ENCODE measurements at places on chromosomes 6 and 20.
A peak's percentile ranks its signal among the peaks of the same experiment; 100 is the strongest.

GRCh38 chr20:15563836-15564235 lies 1009.4 kb downstream of the KIF16B start:
- DNase-seq = no peak

DNA sequence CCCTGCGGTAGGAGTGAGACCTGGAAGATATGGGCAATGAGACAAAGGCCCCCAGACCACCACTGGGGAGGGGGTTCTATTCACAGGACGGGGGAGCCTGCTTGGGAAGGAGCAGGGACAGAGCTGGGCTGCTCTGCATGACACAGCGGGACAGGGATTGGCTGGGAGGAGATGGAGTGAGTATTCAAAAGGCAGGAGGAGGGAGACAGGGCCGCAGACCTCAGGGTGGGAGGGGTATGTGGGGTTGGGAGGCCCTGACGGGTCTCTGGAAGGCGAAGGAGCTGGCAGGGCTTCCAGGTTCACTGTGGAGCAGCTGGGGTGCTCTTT lies 60.8 kb upstream of the RPS6KA2 start:
- DNase-seq = no peak

GRCh38 chr6:168293636-168294530 lies 25.7 kb downstream of the DACT2 start:
- DNase-seq = no peak

DNA sequence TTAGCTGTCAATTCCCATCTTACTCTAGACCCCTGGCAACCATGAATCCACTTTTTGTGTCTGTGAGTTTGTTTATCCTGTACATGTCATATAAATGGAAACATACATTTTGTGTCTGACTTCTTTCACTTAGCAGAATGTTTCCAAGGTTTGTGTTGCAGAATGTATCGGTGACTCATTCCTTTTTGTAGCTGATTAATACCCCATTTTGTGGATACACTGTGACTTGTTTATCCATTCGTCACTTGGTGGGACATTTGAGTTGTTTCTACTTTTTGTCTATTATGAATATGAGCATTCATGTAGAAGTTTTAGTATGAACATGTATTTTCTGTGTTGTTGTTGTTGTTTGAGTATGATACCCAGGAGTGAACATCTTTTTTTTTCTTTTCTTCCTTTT lies 21.4 kb downstream of the CDYL start:
- DNase-seq = no peak

GRCh38 chr6:47303342-47303741 lies 6.4 kb downstream of the TNFRSF21 start:
- no peak for DNase-seq

- no peak for DNase-seq
Observed at GRCh38 chr6:47027315-47027714, 14.8 kb downstream of the ADGRF1 start.

- no peak for DNase-seq
Observed at GRCh38 chr6:157172830-157173536, 150.3 kb downstream of the TMEM242 start.

GRCh38 chr6:138970159-138970558 lies 17.9 kb downstream of the REPS1 start:
- no peak for DNase-seq

- DNase-seq = no peak
Observed at GRCh38 chr6:111499269-111499793, 16.3 kb upstream of the REV3L start.

- DNase-seq = no peak
Observed at GRCh38 chr20:8524101-8525016, 392.3 kb downstream of the PLCB1 start.

- no peak for DNase-seq
Observed at GRCh38 chr6:111740506-111740905, 132.7 kb downstream of the FYN start.

- no peak for DNase-seq
Observed at GRCh38 chr6:34343806-34344205, 48.7 kb downstream of the NUDT3 start.

DNA sequence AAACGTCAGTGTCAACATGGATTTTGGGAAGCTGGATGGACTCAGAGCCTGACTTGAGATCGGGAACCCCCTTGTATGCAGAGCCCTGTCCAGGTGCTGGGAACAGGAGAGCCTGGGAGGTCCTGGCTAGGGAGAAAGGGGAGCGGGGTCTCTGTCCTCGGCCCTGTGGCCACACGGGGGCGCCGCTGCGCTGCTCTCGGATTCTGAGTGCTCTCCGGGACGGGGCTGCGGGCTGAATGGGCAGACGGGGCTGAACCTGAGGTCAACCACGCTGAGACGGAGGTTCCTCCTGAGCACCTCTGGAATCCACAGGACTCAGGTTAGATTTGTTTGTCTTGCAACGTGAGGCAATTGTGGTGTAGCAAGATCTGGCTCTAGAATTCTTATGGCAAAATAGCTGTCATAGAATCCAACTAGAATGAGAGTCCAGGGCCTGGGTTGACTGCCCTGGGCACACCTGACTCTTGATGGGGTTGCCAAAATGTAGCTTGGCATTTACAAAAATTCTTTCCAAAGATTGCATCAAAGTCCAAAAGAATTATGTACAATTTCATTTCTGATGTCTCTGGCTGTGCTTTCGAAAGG lies 20.6 kb upstream of the HLA-F start:
- DNase-seq = peak; percentile 87

GRCh38 chr6:51283723-51284355 lies 465.2 kb downstream of the TFAP2B start:
- no peak for DNase-seq

DNA sequence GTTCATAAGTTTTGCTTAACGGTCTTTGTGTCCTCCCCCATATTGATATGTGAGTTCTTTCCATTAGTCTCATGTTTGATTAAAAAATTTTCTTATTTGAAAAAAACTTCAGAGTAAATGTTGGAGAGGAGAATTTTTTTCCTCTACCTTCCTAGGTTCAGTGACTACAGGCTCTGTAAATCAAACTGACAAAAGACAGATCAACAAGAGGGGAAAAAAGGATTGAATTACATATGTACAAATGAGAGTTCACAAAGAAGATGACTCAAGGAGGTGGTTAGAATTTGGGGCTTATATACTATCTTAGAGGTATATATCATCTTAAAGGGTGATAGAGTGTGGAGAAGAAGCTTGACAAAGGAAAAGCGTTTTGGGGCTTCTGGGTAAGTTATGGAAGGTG lies 5.6 kb downstream of the TMC2 start:
- no peak for DNase-seq

- DNase-seq = peak; percentile 39
Observed at GRCh38 chr6:33206027-33206863, 1.8 kb downstream of the HSD17B8 start.

GRCh38 chr6:169406804-169407203 lies 153.2 kb upstream of the THBS2 start:
- DNase-seq = no peak

DNA sequence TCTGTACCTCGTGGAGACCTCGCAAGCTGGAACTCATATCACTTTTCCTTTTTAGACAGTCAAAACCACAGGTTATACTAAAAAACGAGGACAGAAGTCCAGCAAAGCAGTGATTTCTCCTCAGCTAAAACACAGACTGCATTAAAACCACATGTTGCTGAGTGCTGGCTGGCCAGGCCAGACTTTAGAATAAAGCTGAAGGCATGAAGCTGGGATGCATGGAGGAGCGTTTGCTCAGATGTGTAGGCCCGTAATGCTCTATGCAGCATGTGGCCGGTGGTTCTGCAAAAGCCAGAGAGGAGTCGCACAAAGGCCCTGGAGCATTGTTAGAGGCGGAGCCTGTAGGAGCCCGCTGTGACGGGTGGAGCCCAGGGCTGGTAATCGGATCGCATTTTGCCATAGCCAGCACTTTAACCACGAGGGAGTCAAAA lies 83.6 kb downstream of the SMOC2 start:
- no peak for DNase-seq

GRCh38 chr6:150767161-150767560 lies 98.3 kb upstream of the MTHFD1L start:
- no peak for DNase-seq

DNA sequence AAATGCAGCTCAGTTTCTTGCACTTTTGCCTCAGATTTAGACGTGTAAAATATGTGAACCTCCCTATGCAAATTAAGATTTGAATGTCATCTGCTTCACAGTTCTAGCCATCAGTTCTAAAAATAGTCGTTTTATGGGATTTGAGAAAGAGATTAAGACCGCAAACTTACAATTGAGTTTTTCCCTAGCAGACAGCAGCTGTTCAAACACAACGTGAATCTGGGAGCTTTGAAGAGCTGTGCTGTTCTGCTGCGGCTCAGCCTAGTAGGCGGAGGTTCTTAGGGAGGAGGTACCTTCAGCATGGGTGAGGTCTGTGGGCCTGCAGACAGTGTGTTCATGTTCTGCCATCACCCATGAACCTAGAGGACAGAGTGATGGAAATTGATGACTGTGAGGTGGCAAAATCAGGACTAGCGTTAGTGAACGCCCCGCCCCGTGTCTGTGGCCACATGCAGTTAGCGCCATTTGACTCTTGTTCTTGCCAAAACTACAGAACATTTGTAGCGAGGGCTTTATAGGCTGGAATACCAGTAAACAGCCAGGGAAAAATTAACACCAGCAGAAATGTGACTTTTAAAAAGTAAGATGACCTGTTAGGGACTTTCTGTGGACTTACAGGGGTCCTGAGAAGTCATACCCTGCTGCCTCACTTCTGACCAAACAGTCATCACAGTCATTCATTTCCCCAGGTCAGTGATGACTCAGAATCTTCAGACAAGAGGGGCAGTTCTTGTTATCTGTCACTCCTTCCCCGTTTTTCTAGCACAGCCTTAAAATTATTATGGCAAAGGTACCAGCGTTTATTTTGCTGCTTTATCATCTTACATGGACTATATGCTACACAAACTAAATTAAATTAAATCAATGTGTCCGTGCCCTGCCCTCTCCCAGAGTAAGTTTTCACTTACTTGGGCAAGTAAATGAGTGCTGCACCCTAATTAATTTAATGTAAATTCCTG lies 84.3 kb upstream of the TMEM181 start:
- DNase-seq = no peak

GRCh38 chr20:3171391-3172125 lies 1.8 kb downstream of the LZTS3 start:
- no peak for DNase-seq

DNA sequence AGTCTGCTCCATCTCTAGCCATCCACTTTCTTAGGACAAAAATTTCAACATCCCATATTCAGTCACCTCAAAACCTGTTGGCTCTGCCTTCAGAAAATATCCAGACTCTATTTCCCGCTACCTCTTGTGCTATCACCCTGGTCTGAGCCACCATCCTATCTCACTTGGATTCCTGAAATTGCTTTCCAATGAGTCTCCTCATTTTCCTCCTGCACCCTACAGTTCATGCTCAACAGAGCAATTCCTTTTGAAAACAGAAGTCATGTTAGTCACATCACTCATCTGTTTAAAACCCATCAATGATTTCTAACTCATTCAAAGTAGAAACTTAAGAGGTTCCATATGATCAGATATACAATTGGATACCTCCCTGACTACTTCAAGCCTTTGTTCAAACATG lies 229.9 kb downstream of the ADGRG6 start:
- DNase-seq = no peak

GRCh38 chr6:31680226-31681134 lies at the start of gene LY6G5C:
Gene LY6G5C (minus strand): TSS chr6:31681067. CDS start chr6:31680373, 694 bp downstream.
- peak; percentile 80 for DNase-seq

- no peak for DNase-seq
Observed at GRCh38 chr6:154267508-154268106, 89.0 kb downstream of the IPCEF1 start.

DNA sequence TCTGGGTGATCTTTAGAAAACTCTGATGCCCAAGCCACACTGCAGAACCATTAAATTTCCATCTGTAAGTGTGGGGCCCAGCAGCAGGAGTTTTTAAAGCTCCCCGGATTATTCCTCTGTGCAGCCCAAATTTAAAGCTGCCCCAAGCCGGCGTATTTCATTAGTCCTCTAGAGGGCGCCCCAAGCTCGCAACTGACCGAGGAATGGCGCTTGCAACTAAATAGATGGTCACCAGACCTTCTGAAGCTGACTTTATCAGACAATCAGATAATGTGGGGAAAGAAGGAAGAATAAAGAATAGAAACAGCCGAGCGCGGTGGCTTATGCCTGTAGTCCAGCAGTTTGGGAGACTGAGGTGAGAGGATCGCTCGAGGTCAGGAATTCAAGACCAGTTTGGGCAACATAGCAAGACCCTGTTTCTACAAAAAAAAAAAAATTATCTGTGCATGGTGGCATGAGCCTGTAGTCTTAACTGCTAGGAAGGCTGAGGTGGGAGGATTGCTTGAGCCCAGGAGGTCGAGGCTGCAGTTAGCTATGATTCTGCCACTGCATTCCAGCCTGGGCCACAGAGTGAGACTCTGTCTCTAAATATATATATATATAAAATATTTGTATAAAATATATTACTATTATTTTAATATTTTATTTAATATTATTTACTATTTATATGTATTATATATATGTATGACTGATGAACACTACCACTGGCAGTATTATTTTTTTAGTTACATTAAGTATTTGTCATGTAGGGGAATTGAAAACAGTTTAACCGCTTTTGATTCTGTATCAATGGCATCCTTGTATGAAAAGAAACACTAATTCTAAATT lies 56.0 kb downstream of the OTOR start:
- peak; percentile 57 for DNase-seq

DNA sequence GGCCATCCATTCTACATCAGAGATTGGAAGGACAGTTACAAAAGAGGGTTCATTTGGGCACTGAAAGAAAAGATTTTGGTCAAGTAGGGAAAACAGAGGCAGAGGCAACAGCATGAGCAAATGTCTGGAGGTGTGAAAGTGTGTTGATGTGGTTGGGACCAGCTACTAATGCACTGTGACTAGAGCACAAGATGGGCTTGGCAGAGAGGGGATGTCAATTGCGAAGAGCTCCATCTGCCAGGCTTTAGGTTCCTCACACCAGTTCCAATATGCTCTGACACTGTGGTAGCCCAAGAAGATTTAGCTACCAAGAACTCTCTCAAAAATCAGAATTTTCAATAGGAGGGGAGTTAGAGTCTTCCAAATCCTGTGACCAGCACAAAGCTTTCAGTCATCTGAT lies 42.1 kb downstream of the TRAF3IP2 start:
- no peak for DNase-seq

DNA sequence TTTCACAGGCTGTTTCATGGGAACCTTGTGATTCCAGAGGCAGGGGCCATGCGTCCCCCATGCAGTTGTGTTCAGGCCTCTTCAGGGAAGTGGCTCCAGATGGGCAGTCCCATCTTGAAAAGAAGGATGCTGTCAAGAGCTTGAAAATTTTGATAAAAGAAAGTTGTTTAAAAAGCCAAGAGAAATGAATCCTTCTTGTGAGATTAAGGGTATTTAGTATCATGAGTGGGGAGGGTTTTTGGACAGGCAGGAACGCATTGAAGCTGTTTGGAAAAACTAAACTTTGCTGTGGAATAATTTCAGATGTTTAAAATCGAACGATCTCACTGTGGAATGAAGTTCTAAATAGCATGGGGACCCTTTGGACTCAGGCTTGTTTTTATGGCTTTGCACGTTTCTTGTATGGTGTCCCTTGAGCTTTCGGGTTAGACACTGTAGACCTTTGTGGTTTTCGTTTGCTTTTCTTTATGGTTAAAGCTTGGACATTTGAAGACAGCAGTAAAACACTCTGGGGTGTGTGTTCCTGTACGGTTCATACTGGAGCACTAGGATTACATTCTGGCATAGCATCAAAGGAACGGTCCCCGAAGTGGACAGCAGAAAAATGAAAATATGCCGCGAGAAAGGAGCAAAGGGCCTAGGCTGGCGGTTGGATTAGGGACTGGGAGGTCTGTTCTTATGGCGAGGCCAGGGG lies 18.2 kb downstream of the KIF25 start:
- DNase-seq = no peak

Data from activated CD4-positive, alpha-beta T cell treated with anti-CD3 and anti-CD28 coated beads, Interleukin-2, amount 50 U/mL, for 48 hours (primary cell).